Testis (tissue), 5 donors: ENCODE measurements at places on chromosomes 13 and 19. TPM values are rescaled to one million over a fixed set of nuclear protein-coding genes. Genes with fewer than 3 reads are reported as not detected.

DNA sequence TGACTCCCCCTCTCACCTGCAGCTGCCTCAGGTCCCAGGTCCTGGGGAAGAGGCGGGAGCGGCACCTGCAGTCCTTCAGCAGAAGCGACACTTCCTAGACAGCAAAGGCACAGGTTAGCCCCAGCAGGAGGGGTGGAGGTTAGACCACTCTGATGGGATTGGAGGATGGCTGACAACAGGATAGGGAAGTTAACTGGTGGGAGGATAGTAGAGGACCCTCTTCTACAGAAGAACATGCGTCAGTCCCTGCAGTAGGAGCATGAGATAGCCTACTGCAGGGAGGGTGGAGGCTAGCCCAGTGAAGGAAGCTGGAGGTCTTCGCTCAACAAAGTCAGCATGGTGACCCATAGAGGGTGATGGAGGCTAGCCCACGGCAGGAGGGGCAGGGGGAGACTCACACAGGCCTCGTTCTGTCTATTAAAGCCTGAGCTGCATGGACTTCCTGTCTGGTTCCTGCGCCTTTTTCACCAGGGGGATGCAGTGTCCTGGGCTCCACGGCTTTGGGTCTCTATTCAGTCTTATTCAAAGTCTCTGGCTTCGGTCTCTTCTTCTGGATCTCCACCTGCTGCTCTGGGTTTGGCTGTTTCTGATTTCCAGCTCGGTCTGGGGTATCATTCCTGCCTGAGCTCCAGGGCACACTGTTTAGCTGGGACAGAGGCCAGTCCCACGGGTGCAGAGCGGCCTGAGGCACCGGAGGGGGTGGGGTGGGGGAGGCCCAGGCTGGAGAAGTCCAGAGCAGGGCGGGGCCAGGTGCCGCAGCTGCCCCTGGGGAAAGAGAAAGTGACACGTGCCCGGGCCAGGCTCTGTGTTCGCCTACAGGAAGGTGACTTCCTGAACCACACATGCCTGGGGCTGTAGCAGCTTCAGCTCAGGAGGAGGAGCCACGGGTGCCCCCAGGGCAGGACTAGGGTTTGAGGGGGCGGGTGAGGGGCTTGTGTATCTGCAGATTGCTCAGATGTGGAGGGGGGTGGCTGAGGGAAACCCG, 7.3 kb downstream of the IFNL3 start:
- DNase-seq = no peak

DNA sequence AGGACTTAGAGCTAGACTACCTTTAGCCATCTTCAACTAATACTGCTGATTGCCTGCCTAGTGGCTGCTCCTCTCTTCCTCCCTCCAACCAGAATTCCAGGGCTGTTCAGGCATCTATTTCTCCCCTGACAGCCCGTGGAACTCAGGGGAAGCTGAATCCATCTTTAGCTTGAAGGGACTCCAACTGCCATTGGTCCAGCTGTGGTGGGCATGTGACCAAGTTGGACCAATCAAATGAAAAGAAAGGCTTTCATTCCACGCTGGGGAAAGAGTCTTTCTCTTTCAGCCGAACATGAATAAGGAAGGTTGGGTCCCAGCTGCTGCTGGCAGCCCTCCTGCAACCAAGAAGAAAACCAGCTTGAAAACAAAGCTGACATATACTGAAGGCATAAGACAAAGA, 168.5 kb upstream of the OBI1 start:
- peak; percentile 60 for DNase-seq

DNA sequence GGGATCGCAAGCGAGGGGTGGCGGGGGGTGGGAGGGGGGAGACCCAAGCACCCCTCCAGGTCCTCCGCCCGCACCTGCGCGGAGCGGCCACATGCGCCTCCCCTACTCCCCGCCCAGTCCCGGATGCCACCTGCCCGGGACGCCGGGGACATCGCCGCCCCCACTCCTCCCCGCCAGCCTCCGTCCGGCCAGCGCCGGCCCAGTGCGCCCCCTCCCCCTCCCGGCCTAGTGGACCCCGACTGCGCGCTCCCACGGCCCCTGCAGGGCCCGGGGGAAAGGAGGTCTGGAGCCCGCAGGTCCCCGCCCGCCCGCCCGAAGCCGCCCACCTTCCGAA, 263 bp downstream of the RHPN2 start:
- DNase-seq = no peak

GRCh38 chr13:72565893-72566292, 161.5 kb downstream of the MZT1 start:
- no peak for DNase-seq

The LMTK3 gene
- total RNA-seq = 0.62 TPM

- peak; percentile 48 for DNase-seq
Observed at GRCh38 chr19:18543814-18544475, 572 bp upstream of the FKBP8 start.

- peak; percentile 55 for DNase-seq
Observed at GRCh38 chr19:4149518-4150288, 3.7 kb upstream of the CREB3L3 start.

The IL4I1 gene
- total RNA-seq = 17.1 TPM

DNA sequence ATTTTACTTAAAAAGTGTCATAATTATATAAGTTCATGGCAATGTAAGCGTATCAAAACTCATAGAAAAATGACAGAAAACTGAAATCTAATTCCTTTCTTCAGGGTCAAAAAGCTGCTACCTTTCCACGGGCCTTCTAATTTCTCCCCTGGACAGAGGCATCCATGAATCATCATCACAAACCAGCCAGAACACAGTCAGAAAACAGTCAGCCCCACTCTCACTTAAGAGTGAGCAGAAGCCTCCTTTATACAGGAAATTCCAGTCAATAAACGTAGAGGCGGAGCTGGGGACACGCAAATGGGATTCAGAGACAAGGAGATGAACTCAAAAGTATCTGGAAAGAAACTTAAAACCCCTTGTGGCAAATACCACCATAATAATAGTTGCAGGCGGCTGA, 54.2 kb upstream of the ABCC4 start:
- no peak for DNase-seq

- peak; percentile 49 for DNase-seq
Observed at GRCh38 chr19:38003438-38004185, 96.6 kb downstream of the SIPA1L3 start.

GRCh38 chr13:59464926-59465325, 698.8 kb downstream of the DIAPH3 start:
- no peak for DNase-seq

DNA sequence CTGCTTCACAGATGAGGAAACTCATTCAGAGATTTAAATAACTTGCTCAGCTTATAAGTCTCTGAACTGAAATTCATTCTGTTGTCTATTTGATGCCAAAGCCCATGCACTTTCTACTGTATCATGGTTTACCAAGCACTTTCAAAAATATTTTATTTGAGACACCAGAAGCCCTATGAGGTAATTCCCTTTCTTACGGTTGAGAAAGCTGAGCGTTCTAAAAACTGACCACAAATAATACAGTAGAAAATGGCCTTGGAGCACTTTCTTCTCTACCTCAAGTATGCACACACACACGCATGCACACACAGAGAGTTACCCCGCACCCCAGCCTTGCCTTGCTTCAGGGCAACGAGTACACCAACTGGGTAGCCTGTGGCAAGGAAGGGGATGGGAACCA, 228.5 kb downstream of the RFC3 start:
- DNase-seq = no peak

DNA sequence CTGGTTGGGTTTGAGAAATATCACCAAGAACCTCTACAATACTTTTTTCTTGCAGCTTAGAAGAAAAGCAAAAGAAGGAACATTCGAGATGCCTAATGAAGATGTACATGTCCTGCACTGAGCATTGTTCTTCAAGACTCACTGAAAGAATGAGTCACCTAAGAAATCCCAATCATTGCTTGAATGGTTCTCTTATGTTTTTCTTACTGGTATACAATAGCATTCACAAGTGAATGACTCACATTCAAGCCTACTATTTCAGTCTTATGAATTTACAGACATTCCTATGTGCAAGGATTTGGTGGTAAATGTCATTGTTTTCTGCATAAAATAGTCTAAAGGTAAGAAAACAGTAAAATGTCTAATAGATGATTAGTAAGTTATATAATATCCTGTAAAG, 594.6 kb downstream of the PCDH9 start:
- DNase-seq = no peak

GRCh38 chr19:41410336-41411054, 12.9 kb downstream of the BCKDHA start:
- no peak for DNase-seq

DNA sequence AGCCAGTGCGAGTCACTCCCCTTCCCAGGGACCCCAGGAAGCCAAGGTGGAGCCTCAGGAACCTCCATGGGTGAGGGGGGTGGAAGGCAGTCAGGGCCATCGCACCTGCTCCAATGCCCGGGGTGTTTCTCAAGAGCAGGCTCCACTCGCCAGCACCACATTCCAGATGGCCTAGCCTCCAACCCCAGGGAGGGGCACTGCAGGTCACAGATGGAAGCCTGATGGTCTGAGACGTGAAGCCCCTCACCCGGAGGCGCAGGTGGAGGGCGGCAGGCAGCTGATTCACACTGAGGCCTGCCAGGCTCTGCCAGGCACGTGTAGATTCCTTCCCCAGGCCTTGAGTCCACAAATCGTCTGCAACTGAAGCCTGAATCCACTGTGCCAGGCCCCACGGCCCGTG, 23.0 kb upstream of the ISYNA1 start:
- no peak for DNase-seq

- DNase-seq = no peak
Observed at GRCh38 chr19:3520166-3521103, 14.3 kb downstream of the FZR1 start.

- no peak for DNase-seq
Observed at GRCh38 chr13:36046672-36047071, 84.5 kb downstream of the DCLK1 start.

DNA sequence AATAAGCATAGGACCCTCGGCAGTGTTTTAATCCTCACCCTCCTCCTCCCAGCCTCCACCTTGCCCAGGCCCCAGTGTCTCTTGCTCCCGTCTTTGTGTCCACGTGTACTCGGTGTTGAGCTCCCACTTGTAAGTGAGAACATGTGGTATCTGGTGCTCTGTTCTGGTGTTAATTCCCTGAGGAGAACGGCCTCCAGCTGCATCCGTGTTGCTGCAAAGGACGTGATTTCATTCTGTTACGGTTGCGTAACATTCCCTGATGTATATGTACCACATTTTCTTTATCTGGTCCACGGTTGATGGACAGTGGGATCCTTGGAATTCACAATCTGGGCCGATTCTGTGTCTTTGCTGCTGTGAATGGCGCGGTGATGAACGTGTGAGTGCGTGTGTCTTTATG, 44.7 kb upstream of the TFDP1 start:
- no peak for DNase-seq

GRCh38 chr13:90622541-90622940, 724.9 kb upstream of the MIR17HG start:
- DNase-seq = no peak

The C13orf42 gene
- total RNA-seq = 1.8 TPM

The ANKRD27 gene
- total RNA-seq = 45.8 TPM

The CCDC97 gene
- total RNA-seq = 36.2 TPM

The THSD8 gene
- 3.0 TPM for total RNA-seq

The SIGLEC5 gene
- total RNA-seq = not detected

The MVB12A gene
- 48.3 TPM for total RNA-seq

The ELAVL3 gene
- total RNA-seq = 7.5 TPM

DNA sequence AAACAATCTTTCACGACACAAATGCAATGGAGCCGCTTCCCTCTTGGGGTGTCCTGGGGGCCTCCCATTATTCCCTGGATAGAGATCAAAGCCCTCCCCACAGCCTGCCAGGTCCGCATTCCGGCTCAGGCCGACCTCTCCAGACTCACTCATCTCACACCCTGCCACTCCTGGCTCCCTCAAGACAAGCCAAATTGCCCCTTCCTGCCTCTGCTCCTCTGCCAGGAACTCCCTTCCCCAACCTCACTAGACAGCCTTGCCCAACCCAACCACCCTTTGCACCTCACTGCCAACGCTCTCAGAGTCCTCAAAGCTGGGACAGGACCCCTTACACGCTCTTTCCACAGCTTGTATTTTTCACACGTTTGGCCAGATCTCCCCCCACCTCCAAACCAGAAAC, 1.5 kb downstream of the ABHD17A start:
- no peak for DNase-seq

DNA sequence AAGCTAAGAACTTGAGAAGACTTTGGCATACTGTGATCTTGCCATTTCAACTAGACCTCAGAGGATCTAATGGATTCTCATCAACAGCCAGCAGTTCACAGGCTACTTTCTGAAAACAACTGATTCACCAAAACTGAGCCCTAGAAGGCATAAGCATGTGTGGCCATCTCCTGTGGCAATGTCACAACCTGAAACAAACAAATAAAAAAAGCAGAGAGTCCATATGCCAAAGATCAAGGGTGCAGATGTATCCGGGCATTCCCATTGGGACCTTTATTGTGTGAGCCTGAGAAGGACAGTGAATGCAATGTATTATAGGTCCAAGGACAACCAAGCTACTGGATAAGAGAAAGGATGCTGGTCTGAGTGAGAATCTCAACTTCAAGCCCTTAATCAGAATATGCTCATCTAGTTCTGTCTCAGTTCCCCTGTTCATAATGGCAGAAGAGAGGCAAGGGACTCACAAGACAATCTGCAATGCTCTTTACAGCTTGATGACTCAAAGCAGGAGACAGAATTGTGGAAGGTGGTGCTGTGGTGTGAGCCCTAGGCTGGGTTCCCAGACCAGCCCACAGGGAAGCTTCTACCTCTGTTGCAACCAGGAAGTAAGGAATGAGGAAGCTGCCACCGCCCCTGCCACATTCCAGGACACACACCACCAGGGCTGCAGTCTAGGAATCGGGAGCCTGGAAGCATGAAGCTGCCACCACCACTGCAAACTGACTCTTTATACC, 133.7 kb downstream of the RAP2A start:
- no peak for DNase-seq

DNA sequence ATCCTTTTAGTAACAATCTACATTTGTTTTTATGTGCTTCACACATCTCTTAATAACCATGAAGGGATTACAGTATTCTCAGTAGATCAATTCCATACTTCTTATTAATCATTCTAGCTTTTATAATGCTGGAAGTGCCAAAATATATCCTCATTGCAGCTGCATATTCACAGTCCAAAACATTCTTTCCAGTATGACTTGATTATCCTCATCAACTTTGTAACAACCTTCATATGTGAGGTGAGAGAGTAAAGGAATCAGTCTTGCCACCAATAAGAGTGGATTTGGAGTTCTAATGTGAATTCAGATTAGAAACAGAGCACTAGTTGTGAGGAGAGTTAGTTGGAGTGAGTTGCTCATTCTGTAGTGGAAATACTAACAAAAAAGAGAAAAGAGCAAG, 208.0 kb upstream of the SPRY2 start:
- no peak for DNase-seq

DNA sequence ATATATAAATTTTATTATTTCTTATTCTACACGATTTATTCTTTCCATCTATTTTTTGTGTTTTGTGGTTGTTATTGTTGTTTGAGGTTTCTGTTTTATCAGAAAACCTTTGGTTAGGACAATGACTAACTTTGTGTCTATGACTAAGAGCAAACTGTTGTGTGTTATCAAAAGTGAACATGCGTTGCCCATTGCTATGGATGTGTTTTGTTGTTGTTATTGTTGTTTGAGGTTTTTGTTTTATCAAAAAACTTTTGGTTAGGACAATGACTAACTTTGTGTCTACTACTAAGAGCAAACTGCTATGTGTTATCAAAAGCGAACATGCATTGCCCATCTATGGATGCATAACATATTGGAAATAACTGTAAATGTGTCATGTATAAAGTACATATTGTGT, 692.3 kb downstream of the SLITRK1 start:
- no peak for DNase-seq
